Adrenal gland (tissue), 19 donors: ENCODE measurements at places on chromosomes 1 and 21. TPM values are rescaled to one million over a fixed set of nuclear protein-coding genes. Genes with fewer than 3 reads are reported as not detected.

BRINP2 gene
- polyA plus RNA-seq, result 15.9 TPM

PYCR2 gene
- 122 TPM for polyA plus RNA-seq

- H3K4me1 ChIP-seq, result no peaks in the 10 kb centered on the region
- H3K27me3 ChIP-seq, result no peaks in the 10 kb centered on the region
- H3K36me3 ChIP-seq, result no peaks in the 10 kb centered on the region
- no peak overlapping the region for H3K27ac ChIP-seq
- H3K4me3 ChIP-seq, result no peak overlapping the region
These were observed 104.0 kb downstream of the GABPA start for GRCh38 chr21:25838809-25839208.

GCSAML gene
- not detected for polyA plus RNA-seq

- H3K4me3 ChIP-seq, result no peak overlapping the region
- no peaks in the 10 kb centered on the region for H3K36me3 ChIP-seq
- H3K27ac ChIP-seq, result no peak overlapping the region
- no peak for DNase-seq
- no peaks in the 10 kb centered on the region for H3K27me3 ChIP-seq
These were observed 13.1 kb upstream of the LHX4 start for GRCh38 chr1:180217006-180217405.

KLF17 gene
- 0.16 TPM for polyA plus RNA-seq

DNA sequence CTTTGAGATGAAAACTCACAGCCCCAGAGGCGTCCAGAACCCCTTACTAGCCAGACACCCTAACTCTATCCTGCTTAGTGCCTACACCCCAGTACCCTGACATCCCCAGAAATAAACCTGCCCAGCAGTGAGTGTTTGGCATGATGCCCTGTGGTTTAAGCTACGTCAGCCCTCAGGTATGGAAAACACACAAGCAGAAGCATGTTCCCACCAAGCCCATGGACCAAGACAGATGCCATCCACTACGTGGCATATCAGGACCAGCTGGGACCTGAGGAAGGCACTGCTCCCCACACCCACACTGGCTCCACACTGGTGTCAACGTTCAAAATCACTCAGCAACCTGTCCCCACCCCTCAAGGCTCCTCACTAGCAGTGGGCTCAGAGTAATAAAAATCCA is 116.4 kb downstream of the SYT2 start:
- H3K27me3 ChIP-seq, result no peaks in the 10 kb centered on the region
- peaks cover 11% of the 10 kb centered on the region for H3K4me1 ChIP-seq
- no peak overlapping the region for H3K27ac ChIP-seq
- H3K36me3 ChIP-seq, result no peaks in the 10 kb centered on the region

GRCh38 chr1:98457248-98457647 is 204.3 kb upstream of the SNX7 start:
- DNase-seq, result no peak
- no peak overlapping the region for H3K27ac ChIP-seq
- no peak overlapping the region for H3K4me3 ChIP-seq
- no peaks in the 10 kb centered on the region for H3K36me3 ChIP-seq
- H3K4me1 ChIP-seq, result no peaks in the 10 kb centered on the region

DNA sequence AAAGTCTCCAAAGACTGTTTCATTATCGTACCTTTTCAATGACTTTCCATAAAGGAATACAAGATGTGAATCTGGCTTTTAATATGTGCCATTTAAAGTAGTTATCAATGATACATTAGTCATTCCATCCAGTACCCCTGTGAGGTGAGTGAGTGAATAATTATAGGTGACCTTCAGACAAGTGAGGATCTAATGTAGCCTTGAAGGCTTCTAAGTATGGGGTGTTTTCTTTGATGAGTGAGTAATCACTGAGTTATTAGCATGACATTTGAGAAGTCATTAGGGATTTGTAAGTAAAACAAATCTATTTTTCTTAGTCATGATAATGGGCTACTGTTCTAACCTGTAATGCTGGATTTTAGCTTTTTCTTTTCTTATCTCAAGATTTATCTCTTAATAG is 831.4 kb downstream of the ADGRL2 start:
- H3K4me3 ChIP-seq, result no peak overlapping the region
- DNase-seq, result no peak
- no peaks in the 10 kb centered on the region for H3K4me1 ChIP-seq
- H3K36me3 ChIP-seq, result no peaks in the 10 kb centered on the region

AUNIP gene
- 0.56 TPM for polyA plus RNA-seq

DNA sequence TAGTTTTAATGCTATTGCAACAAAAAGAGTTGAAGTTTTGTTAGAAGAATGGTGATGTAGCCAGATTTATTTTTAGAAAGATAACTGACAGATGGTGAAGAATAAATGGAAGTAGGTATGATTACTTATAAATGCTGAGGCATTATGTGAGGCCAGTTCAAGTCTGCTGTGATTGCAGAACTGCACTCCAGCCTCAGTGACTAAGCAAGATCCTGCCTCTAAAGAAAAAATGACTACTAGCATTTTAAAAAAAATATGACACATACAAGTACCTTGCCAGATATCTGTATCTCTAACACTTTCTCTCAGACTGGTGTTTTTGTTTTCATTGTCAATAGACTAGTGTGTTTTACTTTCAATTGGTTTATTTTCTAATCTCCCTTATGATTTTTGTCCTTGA is 1242.4 kb upstream of the ADGRL4 start:
- H3K4me3 ChIP-seq, result no peak overlapping the region
- no peaks in the 10 kb centered on the region for H3K36me3 ChIP-seq
- no peaks in the 10 kb centered on the region for H3K27me3 ChIP-seq
- no peaks in the 10 kb centered on the region for H3K4me1 ChIP-seq
- H3K27ac ChIP-seq, result no peak overlapping the region
- DNase-seq, result no peak

DNA sequence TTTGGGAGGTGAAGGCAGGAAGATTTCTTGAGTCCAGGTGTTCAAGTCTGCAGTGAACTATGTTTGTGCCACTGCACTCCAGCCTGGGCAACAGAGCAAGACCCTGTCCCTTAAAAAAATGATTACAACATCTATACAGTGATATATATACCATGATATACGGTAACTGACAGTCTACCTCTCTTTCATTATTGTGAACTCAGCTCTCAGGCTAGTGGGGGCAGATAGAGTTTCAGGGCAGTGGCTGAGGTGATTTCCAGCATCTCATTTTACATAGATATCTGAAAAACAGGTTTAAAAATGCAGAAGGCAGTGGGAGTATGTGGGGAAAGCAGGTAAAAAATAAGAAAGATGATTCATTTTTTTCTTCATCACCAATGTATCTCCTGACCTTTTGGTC is 8.1 kb upstream of the NTNG1 start:
- H3K27ac ChIP-seq, result no peak overlapping the region
- DNase-seq, result no peak
- no peaks in the 10 kb centered on the region for H3K4me1 ChIP-seq
- H3K27me3 ChIP-seq, result no peaks in the 10 kb centered on the region
- H3K36me3 ChIP-seq, result no peaks in the 10 kb centered on the region

- H3K4me3 ChIP-seq, result no peak overlapping the region
- peak overlapping the region; percentile 95 for H3K27ac ChIP-seq
- H3K36me3 ChIP-seq, result no peaks in the 10 kb centered on the region
- peak; percentile 76 for DNase-seq
- H3K4me1 ChIP-seq, result peaks cover 11% of the 10 kb centered on the region
- no peaks in the 10 kb centered on the region for H3K27me3 ChIP-seq
These were observed 31.2 kb downstream of the DNTTIP2 start for GRCh38 chr1:93847811-93848288.

DNA sequence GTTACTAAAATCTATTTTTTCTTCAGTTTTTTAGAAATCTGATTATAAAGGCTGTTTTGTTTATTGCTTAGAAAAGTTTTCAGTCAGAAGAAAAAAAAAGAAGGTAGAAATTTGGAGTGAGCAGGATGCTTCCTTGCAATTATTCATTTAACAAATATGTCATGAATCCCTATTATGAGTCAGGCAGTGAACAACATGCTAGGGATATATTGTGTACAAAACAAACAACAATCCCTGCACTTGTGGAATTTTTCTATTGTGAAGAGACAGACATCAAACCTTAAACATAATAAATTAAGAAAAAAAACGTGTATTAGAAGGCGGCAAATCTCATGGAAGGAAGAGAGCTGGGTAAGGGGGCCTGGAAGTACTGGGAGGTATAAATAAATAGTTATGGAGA is 664.1 kb upstream of the CAMK1G start:
- no peaks in the 10 kb centered on the region for H3K36me3 ChIP-seq
- no peaks in the 10 kb centered on the region for H3K4me1 ChIP-seq
- no peak overlapping the region for H3K4me3 ChIP-seq
- no peaks in the 10 kb centered on the region for H3K27me3 ChIP-seq
- H3K27ac ChIP-seq, result no peak overlapping the region
- no peak for DNase-seq

GRCh38 chr1:207962716-207963426 is 51.9 kb upstream of the CD34 start:
- H3K27ac ChIP-seq, result peak overlapping the region; percentile 89
- peaks cover 55% of the 10 kb centered on the region for H3K4me1 ChIP-seq
- H3K27me3 ChIP-seq, result no peaks in the 10 kb centered on the region
- H3K36me3 ChIP-seq, result no peaks in the 10 kb centered on the region
- peak; percentile 40 for DNase-seq

KRTAP11-1 gene
- not detected for polyA plus RNA-seq

GRCh38 chr1:206534552-206534951 is 27.2 kb downstream of the RASSF5 start:
- no peaks in the 10 kb centered on the region for H3K27me3 ChIP-seq
- no peaks in the 10 kb centered on the region for H3K4me1 ChIP-seq
- H3K27ac ChIP-seq, result no peak overlapping the region
- H3K4me3 ChIP-seq, result no peak overlapping the region
- no peaks in the 10 kb centered on the region for H3K36me3 ChIP-seq
- no peak for DNase-seq

LENEP gene
- not detected for polyA plus RNA-seq

DNA sequence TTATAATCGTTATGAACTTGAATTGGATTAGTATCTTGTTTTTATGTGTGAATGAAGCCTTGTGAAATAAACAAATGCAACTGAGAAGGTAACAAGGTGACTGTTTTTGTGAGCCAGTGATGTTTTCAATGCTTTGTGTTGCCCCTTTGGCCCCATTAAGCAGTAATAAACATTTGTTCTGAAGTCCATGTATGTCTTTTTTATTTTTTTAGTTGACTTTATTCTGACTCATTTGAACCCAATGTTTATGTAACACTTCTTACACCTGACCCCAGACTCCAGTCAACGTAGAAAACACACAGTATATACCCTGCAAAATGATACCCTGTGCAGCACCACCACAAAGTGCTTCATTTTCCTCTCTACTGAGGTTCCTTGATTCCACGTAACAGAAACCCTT is 4.6 kb upstream of the CACYBP start:
- no peaks in the 10 kb centered on the region for H3K36me3 ChIP-seq
- peaks cover 2% of the 10 kb centered on the region for H3K4me1 ChIP-seq
- DNase-seq, result no peak
- H3K4me3 ChIP-seq, result no peak overlapping the region
- H3K27me3 ChIP-seq, result no peaks in the 10 kb centered on the region
- no peak overlapping the region for H3K27ac ChIP-seq

HTR1D gene
- not detected for polyA plus RNA-seq

SPRR5 gene
- not detected for polyA plus RNA-seq

CLDN17 gene
- polyA plus RNA-seq, result not detected

DNA sequence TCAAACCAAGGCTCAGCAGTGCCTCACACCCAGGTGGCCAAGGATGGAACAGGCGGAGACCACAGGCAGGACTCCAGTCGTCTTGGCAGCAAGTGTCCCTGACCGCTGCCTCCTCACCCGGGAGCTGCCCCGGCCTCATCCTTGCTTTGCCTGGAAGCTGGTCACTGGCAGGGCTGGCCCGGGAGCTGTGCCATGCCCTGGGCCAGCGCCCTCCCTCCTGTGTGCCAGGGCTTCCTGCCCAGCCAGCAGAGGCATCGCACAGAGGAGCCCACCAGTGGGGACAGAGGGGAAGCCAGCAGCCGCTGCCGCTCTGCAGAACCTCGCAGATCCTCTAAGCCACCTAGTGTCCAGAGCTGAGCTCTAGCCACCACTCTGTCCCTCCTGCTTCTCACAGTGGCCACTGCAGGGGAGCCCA is 7.8 kb downstream of the CASZ1 start:
- no peak overlapping the region for H3K27ac ChIP-seq
- no peaks in the 10 kb centered on the region for H3K27me3 ChIP-seq
- H3K36me3 ChIP-seq, result no peaks in the 10 kb centered on the region

- no peak for DNase-seq
- H3K27ac ChIP-seq, result no peak overlapping the region
- no peak overlapping the region for H3K4me3 ChIP-seq
These were observed 5.7 kb upstream of the PKN2 start for GRCh38 chr1:88678405-88678804.

DNA sequence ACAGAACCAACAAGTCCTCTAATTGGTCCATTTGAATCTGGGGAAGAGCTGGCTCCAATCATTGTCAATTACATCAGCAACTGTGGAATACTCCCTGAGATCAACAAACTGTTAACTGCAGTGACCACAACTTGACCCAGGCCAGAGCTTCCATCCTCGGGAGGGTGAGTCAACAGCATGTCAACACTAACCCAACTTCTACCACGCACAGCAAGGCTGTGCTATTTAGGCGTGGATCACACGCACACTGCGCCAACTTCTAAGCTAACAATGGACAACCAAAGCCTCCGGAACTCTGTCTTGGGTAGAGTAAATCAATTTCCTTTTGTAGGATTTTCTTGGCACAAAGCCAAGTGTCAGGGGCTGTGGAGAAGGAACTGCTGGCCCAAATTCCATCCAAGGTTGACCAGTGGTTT is 30.4 kb downstream of the APP start:
- DNase-seq, result peak; percentile 27
- H3K27ac ChIP-seq, result no peak overlapping the region
- no peak overlapping the region for H3K4me3 ChIP-seq
- H3K27me3 ChIP-seq, result no peaks in the 10 kb centered on the region
- peaks cover 12% of the 10 kb centered on the region for H3K4me1 ChIP-seq

DNA sequence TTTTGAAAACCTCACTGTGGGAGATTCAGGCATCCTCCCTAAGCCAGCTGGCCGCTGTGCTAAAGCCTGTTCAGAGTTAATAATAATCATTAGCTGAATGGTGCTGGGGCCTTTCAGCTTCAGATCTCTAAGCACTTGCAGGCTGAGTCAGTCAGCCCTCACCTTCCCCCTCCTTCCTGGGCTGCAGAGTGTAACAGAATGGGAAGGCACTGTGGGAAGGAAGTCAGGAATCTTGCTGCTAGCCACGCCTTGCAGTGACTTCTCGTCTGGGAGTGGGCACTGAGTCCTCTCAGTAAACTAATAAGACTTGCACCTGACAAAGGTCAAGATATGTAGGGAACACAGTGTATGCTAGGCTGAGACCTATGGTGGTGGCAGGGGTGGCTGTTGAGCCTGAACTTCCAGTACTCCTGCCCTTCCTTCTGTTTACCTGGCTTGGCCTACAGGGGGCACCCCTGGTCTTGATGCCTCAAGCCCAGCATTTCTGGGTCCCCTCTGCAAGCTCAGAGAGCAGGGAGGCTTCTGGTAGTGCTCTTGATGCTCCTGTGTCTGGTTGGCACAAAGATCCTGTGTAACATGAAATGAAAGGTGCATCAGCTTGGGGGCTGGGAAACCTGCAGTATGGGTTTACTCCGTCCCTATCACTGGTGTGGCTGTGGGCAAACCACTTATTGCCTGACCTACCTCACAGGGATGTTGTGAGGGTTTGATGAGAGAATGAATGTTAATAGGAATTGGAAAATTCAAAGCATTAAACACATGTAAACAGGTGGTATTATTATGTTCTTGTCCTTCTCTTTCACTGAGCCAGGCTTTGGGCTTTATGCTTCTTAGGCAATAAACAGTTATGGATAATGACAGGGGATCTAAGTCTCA is 6.0 kb downstream of the CYB561D1 start:
- H3K4me1 ChIP-seq, result peaks cover 17% of the 10 kb centered on the region
- no peak overlapping the region for H3K4me3 ChIP-seq
- H3K27ac ChIP-seq, result peak overlapping the region; percentile 36
- peak; percentile 65 for DNase-seq
